ENCODE measurements at places on chromosomes 7 and 10. TPM values are rescaled to one million over a fixed set of nuclear protein-coding genes. Genes with fewer than 3 reads are reported as not detected.

GRCh38 chr10:3622845-3623621 lies 162.0 kb downstream of the KLF6 start:
- H3K4me1 ChIP-seq: no peaks in the 10 kb centered on the region
- no peaks in the 10 kb centered on the region for H3K36me3 ChIP-seq
- no peak overlapping the region for H3K4me3 ChIP-seq

GRCh38 chr10:17548162-17548561 lies 69.0 kb downstream of the HACD1 start:
- no peaks in the 10 kb centered on the region for H3K27me3 ChIP-seq
- H3K4me3 ChIP-seq: no peak overlapping the region
- H3K4me1 ChIP-seq: peaks cover 6% of the 10 kb centered on the region

DNA sequence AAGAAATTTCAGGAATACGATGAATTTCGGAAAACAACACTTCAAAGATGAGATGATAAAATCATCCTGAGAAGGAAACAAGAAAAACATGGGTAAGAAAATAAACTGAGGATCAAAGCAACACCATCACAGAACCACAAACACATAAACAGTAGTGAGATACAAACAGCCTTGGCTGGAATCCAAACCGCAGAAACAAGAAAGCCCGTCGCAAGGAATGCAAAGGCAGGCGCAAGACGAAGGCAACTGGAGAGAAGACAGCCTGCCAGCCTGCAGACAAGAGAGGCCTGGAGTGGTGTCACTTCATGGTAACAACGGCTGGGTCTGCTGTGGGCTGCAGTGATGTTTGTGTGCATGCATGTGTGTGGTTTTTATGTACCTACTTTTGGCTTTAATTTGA lies 61.8 kb upstream of the DRGX start:
- no peaks in the 10 kb centered on the region for H3K27me3 ChIP-seq
- H3K4me3 ChIP-seq: no peak overlapping the region
- DNase-seq: no peak
- no peak overlapping the region for H3K27ac ChIP-seq

DNA sequence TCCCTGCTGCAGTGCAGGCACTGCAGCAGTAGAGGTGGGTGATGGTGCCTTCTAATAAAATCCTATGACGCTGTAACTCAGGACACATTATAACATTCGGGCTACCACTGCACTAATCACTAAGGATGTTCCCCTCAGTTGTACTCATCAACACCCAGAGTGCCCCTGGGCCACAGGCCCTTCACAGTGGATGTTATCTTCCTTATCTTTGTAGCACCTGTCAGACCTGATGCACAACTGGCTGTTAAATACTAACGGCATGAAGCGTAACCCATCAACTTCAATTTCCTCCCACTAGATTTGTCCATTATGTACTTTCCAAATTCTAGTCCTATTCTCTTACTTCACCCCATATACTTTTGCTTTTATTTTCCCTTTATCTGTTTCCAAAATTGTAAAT lies 66.3 kb downstream of the PARD3 start:
- H3K36me3 ChIP-seq: no peaks in the 10 kb centered on the region
- peaks cover 56% of the 10 kb centered on the region for H3K4me1 ChIP-seq
- DNase-seq: no peak
- H3K27me3 ChIP-seq: no peaks in the 10 kb centered on the region
- no peak overlapping the region for H3K27ac ChIP-seq

Gene EXOSC1
- 28.6 TPM for total RNA-seq

Gene FKBP6
- total RNA-seq: not detected

Gene EGFR
- total RNA-seq: 87.4 TPM

Gene TWIST1
- 2.4 TPM for total RNA-seq
